Anterior cingulate cortex (tissue), 58 donors: ENCODE measurements at places on chromosomes 2 and 18.

GRCh38 chr2:62264186-62264585 is 68.3 kb downstream of the B3GNT2 start:
- DNase-seq: no peak

DNA sequence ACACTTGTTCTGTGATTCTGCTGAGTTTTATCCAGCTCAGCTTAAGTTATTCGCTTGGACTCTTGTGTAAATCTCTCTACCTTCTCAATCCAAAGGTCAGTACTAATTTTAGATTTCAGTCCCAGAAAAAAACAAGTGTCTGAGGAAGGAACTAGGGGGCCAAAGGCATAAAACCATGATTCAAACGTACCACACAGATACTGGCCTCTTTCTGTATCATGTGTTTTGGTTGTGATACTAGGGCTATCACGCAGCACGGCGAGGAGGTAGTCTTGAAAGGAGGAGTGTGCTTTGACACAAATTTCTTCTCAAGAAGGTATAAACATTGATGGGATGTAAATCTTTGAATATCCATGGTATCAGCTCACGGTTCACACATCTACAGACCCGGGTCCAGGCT is 8.3 kb downstream of the SERPINE2 start:
- DNase-seq: no peak

GRCh38 chr2:24511894-24512293 is 20.8 kb downstream of the NCOA1 start:
- no peak for DNase-seq

DNA sequence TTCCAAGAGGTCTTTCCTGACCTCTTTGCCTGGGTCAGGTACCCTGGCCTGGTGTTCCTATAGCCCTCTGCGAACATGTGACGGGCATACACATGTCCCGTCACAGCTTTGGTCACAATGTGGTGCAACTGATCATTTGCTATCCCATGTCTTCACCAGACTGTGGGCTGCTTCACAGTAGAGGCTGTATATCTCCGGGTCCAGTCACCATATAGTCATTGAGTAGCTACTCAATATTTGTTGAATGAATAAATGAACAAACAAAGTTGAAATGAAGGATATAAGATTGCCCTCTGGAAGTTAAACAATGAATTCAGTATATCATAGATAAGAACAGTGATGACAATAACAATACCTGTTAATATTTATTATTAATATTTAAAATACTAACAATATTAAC is 16.8 kb downstream of the AOX1 start:
- no peak for DNase-seq

- DNase-seq: no peak
Measured at GRCh38 chr2:38215993-38216392, 140.0 kb upstream of the CYP1B1 start.

DNA sequence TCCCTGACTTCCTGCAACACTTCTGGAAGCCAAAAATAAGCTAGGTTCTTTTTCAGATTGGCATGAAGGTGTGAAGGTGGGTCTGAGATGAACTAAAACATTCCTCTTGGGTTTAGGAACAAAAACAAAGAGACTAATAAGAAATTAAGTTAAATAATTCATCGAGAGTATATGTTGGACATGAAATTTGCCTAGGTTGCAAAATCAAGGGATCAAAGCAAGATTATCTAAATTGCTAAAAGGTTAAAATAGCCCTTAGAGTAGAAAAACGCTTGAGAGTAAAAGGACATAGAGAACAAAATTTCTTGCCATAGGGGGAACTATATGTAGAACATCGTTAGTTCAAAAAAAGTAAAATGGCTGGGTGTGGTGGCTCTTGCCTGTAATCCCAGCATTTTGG is 845.9 kb upstream of the NXPH2 start:
- no peak for DNase-seq

- no peak for DNase-seq
Measured at GRCh38 chr18:10432781-10433180, 21.7 kb upstream of the APCDD1 start.

DNA sequence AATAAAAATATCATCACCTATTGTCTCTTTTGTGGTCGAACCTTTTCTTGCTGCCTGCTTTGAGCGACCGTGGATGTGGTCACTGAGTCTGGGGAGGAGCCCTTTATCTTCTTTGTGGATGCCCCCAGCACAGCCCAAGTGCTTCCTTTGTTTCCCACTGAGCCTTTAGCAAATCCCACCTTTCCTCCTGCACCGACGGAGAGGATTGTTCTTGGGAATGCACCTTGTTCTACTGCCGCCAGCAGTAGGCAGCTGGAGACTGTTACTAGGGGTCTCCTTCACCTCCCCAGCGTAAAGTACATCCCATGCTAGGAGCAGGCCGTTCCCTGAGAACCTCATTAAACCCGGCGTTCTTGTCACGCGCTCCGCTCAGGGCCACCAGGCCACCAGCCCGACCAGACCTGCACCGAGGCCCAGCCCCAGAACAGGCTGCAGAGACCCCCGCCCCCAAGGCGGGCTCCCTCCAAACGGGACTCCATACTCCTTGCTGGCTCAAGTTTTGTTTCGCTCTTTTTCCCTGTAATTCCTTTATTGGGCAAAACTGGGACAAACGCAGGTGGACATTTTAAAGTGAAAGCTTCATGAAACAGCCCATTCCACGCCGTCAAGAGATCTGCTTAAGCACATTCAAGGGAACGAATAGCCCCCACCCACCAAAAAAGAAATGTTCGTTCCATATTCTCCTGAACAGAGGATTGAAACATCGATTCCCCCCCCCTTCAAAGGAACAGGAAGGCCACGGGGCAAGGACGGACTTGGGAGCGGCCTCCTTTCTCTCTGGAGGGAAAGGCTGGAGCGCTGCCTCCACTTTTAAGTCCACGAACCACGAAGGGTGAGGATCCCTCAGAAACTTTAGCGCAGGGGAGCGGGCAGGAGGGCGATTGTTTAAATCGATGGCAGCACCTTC is 1.1 kb upstream of the MAT2A start:
- no peak for DNase-seq

DNA sequence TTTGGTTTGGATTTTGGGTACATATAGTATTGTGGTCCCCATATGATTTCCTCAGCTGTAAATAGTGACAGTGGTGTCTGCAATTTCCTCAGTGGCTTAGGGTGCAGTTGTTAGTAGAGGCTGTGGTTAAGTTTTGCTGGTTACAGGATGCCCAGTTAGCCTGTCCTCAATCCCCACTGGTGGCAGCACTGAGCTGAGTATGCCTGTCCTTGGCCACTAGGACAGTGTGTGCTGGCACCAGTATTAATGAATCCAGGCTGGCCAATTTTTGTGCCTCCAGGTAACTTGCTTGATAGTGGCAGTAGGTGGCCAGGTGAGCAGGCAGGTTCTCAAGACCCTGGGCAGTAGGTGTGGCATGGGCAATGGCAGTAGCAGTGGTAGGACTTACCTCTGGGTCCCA is 973.1 kb downstream of the TMEM182 start:
- DNase-seq: no peak

- DNase-seq: no peak
Measured at GRCh38 chr2:234967201-234967869, 15.5 kb downstream of the SH3BP4 start.

- no peak for DNase-seq
Measured at GRCh38 chr2:234673961-234674759, 177.3 kb upstream of the ARL4C start.

DNA sequence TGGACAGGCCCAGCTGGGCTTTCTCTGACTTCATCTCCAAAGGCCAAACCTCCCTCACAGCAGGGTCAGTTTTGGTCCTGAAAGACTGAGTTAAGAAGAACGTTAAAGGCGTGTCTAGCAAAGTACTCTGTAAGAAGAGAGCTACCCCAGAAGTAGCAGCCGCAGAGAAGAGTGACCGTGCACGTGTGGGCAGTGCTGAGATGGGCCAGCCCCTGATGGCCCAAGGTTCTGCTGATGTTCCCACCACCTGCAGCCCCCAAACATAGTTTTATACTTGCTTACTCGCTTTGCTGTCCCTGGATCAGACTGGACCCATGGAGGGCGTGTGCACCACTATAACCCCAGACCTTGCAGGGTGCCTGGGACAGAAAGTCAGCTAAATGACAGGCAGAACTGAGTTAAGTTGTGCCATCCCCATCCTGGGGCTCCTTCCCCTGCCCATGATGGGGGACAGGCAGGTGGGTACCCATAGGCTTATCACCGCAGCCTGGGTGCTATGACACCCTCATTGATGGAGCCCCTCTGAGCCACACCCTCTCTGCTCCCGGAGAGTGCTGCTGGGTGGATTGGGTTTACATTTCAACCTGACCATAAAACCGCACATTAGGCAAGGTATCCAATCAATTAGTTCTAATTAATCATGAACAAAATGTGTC is 367.3 kb upstream of the HS6ST1 start:
- no peak for DNase-seq

GRCh38 chr18:48126240-48126639 is 195.8 kb upstream of the SMAD2 start:
- no peak for DNase-seq

DNA sequence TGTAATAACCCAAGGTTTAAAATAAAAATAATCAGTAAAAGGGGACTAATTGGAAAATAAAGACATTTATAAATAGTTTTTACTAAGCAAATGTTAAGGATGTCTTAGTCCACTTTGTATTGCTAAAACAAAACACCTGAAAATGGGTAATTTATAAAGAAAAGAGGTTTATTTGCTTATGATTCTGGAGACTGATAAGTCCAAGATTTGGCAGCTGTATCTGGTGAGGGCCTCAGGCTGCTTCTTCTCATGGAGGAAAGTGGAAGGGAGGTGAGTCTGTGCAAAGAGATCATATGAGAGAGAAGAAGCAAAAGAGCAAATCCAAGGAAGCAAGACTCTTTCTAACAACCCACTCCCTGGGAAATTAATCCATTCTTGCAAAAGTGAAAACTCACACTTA is 299.5 kb downstream of the DSC3 start:
- DNase-seq: no peak

DNA sequence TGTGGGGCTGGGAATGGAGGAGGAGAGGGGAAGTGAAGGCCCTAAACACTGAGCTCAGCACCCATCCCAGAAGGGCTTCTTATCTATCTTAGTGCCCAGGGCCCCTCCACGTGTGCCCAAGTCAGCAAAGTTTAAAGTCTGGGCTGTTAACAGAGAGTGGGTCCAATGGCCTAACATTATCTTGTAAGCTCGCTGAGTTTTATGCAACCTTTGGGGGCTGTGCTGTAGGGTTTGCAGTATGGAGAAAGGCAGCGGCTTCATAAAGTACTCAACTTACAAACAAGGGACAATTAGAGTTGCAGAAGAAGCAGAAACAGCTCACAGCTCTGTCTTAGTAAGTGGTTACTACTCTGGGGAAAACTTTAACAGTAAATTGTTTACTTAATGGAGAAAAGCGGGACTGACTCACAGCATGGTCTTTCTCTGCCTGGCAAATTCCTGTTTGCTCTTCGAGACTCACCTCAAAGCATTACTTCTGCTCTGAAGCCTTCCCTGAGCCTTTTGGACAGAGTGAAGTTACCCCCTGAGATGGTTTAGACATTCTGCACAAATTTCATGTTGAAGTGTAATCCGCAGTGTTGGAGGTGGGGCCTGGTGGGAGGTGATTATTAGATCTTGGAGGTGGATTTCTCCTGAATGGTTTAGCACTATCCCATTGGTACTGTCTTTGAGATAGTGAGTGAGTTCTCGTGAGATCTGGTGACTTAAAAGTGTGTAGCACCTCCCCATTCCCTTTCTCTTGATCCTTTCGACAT is 9.0 kb downstream of the ENOSF1 start:
- no peak for DNase-seq

GRCh38 chr2:241496904-241497877 is 11.2 kb downstream of the STK25 start:
- no peak for DNase-seq

DNA sequence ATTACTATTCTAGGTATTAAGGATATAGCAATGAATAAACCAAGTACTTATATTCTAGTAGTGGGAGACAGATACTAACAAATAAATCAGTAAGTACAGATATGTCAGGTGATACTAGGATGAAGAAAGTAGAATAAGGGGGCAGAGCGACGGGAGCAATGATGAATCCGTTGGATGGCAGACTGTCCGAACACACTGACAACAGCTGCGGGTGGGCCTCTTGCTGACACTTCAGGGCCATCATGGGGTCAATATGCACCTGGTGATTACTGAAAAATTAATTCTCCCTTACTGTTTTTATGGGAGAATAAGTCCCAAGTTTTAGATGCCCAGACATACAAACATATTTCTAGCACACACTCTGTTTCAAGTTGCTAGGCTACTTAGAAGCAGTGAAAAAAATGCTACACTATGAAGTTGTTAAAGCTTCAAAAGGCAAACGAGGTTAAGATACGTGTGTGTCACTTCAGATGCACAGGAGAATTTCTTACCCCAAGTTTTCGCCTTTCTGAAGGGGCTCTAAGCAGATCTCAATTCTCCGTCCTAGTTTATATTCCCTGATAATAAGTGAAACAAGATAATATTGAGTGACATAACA is 78.7 kb downstream of the USP40 start:
- no peak for DNase-seq

- no peak for DNase-seq
Measured at GRCh38 chr2:111704246-111704645, 179.7 kb downstream of the ANAPC1 start.

GRCh38 chr2:102421890-102422759 is 835 bp upstream of the IL18RAP start:
- no peak for DNase-seq

- DNase-seq: no peak
Measured at GRCh38 chr2:156706576-156706975, 270.4 kb downstream of the GPD2 start.

GRCh38 chr2:160205505-160205904 is 5.4 kb upstream of the ITGB6 start:
- DNase-seq: no peak

DNA sequence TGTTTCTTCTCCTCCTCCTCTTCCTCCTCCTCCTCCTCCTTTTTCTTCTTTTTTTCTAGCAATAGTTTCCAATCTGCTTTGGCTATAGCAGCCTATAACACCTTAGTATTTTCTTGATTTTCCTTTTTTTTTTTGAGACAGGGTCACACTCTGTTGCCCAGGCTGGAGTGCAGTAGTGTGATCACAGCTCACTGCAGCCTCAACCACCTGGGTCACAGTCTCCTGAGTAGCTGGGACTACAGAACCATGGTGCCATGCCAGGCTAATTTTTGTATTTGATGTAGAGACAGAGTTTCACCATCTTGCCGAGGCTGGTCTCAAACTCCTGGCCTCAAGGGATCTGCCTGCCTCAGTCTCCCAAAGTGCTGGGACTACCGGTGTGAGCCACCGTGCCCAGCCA is 10.7 kb upstream of the THNSL2 start:
- no peak for DNase-seq
